ENCODE measurements at places on chromosomes 16 and 17.

DNA sequence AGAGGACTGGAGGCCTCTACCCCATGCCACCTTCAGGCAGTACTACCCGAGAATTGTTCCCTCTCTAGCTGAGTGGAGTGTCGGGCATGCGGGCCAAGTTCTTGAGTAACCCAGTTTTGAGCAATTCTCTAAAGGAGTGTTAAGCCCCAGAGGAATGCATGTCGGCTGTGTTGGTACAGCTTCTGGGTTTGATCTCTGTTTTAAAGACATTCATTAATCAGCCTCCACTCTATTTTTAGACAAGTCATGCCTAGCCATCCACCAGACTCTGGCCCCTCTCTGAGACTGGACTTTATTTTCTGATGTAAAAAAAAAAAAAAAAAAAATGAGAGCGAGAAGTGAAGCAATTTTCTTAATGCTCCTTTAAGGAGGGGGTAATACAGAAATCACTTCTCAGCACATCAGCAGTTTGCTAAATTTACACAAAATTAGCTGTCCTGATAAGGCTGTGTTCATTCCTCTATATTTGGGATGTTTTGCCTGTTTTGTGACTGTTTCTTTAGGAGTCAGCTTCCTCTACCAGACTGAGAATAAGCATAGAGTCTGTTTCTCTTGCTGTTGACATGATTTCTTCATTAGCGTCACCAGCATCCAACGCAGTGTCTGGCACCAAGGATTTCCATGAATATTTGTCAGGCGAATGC lies 88.7 kb downstream of the AXIN2 start:
- no peak for DNase-seq

DNA sequence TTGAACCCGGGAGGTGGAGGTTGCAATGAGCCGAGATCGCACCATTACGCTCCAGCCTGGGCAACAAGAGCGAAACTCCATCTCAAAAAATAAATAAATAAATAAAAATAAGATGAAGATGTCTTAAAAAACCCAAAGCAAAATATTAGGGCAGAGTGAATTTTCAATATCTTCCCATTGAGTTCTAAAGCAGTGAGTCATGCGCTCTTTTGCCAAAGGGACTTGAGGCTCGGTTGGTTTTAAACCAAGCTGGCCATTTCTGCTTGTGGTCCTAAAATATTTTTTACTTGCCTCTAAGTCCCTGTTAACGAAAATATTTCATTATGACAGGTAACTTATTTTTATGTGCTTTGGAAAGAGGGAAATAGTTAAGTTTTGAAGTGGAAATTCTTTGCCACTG lies 4.7 kb downstream of the PAFAH1B1 start:
- no peak for DNase-seq

DNA sequence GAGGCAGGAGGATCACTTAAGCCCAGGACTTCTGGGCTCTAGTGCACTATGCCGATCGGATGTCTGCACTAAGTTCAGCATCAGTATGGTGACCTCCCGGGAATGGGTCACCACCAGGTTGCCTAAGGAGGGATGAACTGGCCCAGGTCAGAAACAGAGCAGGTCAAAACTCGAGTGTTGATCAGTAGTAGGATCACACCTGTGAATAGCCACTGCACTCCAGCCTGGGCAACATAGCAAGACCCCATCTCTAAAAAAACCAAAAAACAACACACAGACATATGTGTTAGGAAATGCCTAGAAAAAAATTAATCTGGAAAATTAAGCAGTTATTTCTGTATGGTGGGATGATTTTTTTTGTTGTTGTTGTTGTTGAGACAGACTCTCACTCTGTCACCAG lies 127.0 kb downstream of the RAB11FIP4 start:
- no peak for DNase-seq

- no peak for DNase-seq
Observed at GRCh38 chr16:76182041-76182635, 95.1 kb upstream of the CNTNAP4 start.

DNA sequence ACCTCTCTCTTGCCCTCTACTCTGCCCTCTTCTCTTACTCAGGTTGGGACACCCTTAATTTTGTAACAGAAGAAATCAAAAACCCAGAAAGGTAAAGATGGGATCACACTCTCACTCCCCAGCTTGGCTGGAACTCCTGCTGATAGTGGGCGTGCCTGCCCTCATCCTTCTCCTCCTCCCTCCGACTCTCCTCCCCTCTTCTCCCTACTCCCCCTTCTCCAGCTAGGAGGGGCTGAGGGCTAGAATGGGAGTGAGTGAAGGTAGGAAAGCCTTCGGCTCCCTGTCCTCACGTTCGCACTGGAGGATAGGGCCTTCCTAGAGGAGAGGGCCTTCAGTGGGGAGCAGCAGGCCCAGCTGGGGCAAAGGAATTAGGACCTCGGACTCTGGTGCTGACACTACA lies 20.3 kb downstream of the SLC7A6OS start:
- DNase-seq = no peak

GRCh38 chr17:82231312-82231561 lies 2.4 kb downstream of the SLC16A3 start:
- no peak for DNase-seq

DNA sequence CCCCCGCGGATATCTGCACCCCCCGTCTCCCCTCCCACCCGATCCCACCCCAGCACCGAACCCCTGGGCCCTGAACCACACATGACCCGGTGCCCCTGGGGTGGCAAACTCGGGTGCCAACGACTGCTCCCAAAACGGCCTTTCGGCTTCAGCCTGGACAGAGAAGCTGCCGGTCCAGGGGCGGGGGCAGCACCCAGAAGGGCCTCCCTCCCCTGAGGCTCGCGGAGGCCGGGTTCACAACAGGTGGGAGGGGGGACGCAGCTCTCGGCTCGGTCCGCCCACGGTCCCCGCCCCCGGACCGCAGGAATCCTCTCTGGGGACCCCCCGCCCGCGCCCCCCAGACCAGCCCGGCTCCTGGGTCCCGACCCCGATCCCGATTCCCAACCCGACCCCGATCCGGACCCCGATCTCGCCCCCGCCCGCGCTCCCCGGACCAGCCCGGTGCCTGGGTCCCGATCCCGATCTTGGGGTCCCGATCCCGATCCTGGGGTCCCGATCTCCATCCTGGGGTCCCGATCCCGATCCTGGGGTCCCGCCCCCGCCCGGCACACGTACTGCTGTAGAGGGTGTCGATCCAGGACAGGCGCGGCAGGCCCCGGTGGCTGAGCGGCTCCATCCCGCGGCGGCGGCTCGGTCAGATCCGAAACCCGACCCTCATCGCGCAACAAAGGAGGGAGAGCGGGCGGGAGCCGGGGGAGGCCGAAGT lies 516 bp downstream of the ABR start:
- no peak for DNase-seq

- no peak for DNase-seq
Observed at GRCh38 chr17:65027305-65027704, 29.2 kb downstream of the GNA13 start.

- no peak for DNase-seq
Observed at GRCh38 chr17:10337976-10338375, 34.8 kb downstream of the MYH13 start.

- DNase-seq = no peak
Observed at GRCh38 chr17:17077861-17078732, 35.8 kb downstream of the MPRIP start.

- no peak for DNase-seq
Observed at GRCh38 chr17:10042589-10043244, 137.6 kb upstream of the RCVRN start.

DNA sequence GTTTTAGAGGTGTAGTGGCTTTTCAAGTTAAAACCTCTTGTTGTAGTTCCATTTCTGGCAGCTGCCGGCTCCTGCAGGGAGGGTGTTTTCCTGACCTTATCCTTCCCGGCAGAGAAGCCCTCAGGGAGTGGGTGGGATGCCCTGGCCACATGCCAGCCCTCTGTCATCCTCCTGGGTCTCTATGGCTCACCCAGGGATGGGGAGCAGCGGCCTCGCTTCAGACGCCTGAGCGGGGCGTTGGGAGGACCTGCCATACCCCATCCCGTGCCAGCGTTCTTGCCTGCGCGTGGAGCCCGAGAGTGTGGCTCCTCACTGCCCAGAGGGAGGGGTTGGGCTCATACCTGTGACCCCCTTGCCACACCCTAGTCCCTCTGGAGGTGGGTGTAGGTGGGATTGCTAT lies 11.9 kb downstream of the KCNJ12 start:
- DNase-seq = no peak

DNA sequence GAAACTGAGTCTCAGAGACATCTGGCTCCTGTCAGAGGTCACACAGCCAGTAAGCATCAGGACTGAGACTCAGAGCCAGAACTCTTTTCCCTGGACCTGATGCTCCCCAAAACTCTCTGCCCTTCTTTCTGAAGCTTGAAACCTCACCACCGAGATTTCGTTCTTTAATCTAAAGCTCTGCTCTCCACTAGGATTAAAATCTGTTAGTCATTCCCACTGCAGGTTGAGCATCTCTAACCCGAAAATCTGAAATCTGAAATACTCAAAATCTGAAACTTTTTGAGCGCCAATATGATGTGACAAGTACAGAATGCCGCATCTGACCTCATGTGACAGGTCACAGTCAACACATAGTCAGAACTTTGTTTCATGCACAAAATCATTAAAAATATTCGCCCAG lies 2.2 kb downstream of the CDH16 start:
- DNase-seq = no peak

- DNase-seq = no peak
Observed at GRCh38 chr17:8231701-8232100, 16.2 kb downstream of the CTC1 start.
